ENCODE measurements at places on chromosomes 2 and 18. TPM values are rescaled to one million over a fixed set of nuclear protein-coding genes. Genes with fewer than 3 reads are reported as not detected.

DNA sequence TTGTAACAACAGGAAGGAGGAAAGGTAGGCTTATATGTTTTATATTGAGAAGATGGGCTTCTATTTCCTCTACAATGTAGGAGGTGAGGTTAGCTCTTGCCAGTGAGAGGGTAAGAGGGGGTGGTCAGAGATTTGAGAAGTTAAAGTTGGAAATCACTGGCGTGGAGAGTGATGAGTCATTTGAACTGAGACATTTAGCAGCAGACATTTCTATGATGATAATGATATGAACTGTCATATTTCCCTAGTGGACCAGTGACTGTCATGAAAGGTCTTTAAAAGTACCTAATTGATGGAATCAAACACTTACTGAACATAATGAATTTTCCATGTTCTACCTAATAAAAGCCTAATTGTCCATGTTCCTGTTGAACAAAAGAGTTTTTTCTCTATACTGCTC is 126.1 kb downstream of the FAM161A start:
- no peak overlapping the region for H3K4me3 ChIP-seq
- H3K36me3 ChIP-seq = no peaks in the 10 kb centered on the region
- no peak for DNase-seq
- no peaks in the 10 kb centered on the region for H3K4me1 ChIP-seq
- no peaks in the 10 kb centered on the region for H3K27me3 ChIP-seq

DNA sequence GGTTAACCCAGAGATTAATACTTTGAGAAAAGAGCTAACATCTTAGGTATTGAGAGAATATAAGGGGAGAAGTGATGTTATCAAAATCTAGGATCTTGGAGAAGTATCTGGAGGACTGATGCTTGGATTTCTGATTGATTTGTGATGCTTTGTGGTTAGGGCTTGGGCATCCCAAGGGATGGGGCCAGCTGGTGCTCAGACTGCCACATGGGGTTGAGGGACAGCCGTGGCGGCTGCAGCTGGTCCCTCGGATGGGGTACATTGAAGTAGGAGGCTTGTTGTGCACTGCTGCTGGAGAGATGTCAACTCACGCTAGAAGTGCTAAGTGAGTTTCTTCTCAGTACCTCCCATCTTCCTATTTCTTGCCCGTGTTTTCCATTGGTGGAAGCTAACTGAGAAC is 22.4 kb downstream of the HRH4 start:
- no peak overlapping the region for H3K27ac ChIP-seq
- H3K27me3 ChIP-seq = no peaks in the 10 kb centered on the region
- no peak for DNase-seq
- H3K36me3 ChIP-seq = no peaks in the 10 kb centered on the region
- H3K4me1 ChIP-seq = peaks cover 4% of the 10 kb centered on the region
- no peak overlapping the region for H3K4me3 ChIP-seq

DNA sequence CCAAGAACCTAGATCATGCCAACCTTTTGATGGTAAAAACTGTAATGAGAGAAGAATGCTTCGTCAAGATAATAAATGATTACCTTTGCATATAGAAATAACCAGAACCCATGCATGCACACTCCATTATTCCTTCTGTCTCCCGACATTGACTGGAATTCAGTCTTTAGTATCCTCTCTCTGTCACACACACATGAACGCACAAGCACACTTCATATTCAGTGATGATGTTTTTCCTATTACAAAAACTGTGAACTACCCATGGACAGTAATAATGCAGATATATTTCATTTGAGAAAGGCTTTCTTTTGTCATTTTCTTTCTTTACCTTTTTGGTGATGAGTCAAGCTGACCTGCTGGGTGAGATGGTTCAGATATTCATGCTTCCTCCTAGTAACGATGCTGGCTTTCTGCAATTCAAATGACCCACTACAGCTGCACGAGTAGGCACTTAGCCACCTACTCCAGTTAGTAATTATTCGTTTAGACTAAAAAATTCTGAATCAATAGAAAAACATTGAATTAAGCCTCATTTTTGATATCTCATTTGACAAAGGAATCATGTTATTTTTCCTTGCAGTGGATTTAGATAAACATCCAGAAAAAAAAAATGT is 382.2 kb downstream of the TGIF1 start:
- DNase-seq = no peak
- no peak overlapping the region for H3K27ac ChIP-seq
- no peaks in the 10 kb centered on the region for H3K36me3 ChIP-seq
- H3K4me3 ChIP-seq = no peak overlapping the region
- no peaks in the 10 kb centered on the region for H3K27me3 ChIP-seq

GRCh38 chr2:18899725-18900124 is 310.4 kb upstream of the NT5C1B start:
- H3K36me3 ChIP-seq = no peaks in the 10 kb centered on the region
- DNase-seq = no peak
- no peaks in the 10 kb centered on the region for H3K4me1 ChIP-seq
- H3K4me3 ChIP-seq = no peak overlapping the region
- H3K27me3 ChIP-seq = no peaks in the 10 kb centered on the region
- H3K27ac ChIP-seq = no peak overlapping the region

- no peaks in the 10 kb centered on the region for H3K4me1 ChIP-seq
- H3K4me3 ChIP-seq = no peak overlapping the region
- peaks cover 6% of the 10 kb centered on the region for H3K27me3 ChIP-seq
- no peaks in the 10 kb centered on the region for H3K36me3 ChIP-seq
Observed at GRCh38 chr18:25349926-25350487, 2.0 kb downstream of the ZNF521 start.

The ANTXR1 gene
- not detected for total RNA-seq

The AMER3 gene
- total RNA-seq = not detected

The LRPPRC gene
- total RNA-seq = 54.3 TPM
